ENCODE measurements at places on chromosomes 7 and 10. TPM values are rescaled to one million over a fixed set of nuclear protein-coding genes. Genes with fewer than 3 reads are reported as not detected.

DNA sequence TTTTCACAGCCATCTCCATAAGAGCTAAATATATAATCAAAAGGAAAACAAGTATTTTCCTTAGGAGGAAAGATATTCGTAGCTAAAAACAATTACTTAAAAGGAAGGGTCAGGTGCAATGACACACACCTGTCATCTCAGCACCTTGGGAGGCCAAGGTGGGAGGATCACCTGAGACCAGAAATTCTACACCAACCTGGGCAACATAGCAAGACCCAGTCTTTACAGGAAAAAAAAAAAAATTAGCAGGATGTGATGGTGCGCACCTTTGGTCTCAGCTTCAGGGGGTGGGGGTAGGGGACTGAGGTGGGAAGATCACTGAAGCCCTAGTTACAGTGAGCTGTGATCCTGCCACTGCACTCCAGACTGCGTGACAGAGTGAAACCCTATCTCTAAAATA is 11.9 kb downstream of the TNPO3 start:
- DNase-seq = no peak

The C10orf67 gene
- 0.29 TPM for total RNA-seq

The TAS2R41 gene
- 0.66 TPM for total RNA-seq

DNA sequence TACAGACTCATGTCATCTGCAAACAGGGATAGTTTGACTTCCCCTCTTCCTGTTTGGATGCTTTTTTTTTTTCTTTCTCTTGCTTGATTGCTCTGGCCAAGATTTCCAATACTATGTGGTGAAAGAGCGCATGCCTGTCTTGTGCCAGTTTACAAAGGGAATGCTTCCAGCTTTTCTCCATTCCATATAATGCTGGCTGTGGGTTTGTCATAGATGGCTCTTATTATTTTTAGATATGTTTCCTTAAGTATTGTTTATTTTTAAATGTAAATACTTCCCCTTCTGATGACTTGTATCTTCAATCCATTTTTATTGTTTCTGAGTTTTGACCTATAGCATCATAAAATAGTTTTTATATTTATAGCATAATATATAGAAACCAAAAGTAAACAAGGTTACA is 17.9 kb downstream of the FAM237B start:
- no peak for DNase-seq

DNA sequence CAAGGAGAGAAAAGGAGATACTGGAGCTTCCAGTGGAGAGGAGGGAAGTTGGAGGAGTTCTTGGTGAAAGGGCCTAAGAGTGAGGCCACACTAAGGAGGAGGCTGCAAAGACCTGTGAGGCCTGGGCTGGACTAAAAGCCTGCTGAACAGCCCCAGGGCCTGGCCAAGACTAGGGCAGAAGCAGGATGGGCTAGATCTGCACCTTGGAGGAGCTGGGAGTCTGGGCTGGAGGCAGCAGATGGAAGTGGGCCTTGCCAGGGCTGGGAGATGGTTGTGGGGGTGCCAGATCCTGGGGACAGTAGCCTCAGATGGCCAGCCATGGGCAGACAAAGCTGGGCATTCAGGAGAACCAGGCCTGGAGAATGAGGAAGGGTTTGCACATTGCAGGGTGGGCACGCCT is 6.5 kb upstream of the PURB start:
- DNase-seq = no peak

The CPN1 gene
- total RNA-seq = not detected

DNA sequence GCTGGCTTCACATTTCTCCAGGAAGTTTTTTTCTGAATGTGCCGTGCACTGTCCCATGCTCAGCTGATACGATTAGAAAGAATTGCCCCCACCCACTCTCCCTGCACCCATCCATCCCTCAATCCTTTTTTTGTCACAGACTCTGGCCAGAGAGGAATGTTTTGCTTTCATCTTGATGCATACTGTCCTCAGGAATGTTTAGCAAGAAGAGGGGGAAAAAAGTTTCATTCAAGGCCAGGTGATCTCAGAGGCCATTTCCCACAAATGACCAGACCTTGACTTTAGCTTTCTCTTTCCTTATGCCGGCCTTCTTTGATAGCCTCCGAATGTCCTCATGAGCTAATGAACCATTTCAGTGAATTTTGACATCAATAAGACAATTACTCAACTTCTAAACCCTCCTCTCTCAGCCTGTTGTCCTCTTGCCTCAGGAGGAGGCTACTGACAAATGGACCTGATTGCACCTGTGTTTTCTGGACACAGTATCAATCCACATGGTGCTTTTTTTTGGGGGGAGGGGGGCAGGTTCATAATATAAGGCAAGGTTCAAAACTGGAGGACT is 105.0 kb upstream of the KLF6 start:
- DNase-seq = no peak

DNA sequence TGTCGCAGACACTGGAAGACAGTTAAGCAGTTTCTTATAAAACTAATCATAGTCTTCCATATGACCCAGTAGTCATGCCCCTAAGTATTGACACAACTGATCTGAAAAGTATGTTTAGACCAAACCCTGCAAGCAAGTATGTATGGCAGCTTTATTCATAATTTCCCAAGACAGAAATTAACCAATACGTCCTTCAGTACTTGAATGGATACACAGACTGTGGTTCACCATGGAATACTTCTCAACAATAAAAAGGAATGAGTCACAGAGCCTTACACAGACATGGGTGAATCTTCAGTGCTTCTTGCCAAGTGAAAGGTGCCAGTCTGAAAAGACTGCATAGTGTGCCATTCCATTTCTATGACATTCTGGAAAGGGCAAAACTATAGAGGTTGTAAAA is 50.2 kb upstream of the AKR1E2 start:
- DNase-seq = no peak

DNA sequence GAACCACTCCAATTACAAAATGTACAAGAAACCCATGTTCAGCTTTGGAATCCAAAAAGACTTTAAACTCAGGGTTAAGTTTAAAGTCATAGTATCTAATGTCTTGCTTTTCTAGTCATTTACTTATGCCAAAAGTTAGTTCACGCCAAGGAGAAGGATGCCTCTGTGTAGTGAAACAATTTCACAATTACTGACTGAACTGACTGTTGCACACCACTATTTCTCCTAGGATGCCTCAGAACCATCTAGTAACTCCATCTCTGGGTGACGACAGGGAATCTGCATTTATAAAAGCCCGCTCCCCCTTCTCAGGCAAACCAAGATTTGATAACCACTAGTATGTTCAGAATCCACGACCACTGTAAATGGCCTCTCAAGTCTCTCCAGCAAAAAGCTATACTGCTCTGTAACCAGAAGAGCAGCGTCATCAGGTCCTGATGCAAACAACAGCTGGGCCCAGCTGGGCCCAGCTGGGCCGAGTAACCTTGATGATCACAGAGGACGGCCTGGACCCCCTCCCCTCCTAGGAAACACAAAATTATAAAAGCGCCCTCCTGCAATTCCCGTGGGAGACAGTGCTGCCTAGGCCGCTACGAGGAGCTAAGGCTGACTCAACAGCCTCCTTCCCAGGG is 680 bp upstream of the ADO start:
- DNase-seq = no peak

- no peak for DNase-seq
Measured at GRCh38 chr10:118904286-118904685, 125.2 kb upstream of the NANOS1 start.

DNA sequence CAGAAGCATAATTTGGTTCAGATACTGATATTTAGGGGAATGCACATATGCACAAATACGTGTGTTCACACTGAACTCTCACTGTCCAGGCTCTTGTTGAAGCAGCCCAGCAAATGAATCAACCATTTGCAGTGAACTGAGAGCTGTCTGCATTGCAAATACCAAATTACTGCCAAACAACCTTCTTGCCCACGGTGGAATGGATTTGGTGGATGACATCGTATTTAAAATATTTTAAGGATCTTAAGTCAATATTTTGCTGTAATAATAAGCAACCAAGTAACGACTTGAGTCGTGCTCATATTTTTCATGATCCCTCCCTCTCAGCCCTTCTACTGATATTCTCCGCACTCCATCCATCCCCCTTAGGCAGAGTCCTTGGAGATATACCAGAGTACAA is 107.9 kb upstream of the FEZF1 start:
- no peak for DNase-seq

DNA sequence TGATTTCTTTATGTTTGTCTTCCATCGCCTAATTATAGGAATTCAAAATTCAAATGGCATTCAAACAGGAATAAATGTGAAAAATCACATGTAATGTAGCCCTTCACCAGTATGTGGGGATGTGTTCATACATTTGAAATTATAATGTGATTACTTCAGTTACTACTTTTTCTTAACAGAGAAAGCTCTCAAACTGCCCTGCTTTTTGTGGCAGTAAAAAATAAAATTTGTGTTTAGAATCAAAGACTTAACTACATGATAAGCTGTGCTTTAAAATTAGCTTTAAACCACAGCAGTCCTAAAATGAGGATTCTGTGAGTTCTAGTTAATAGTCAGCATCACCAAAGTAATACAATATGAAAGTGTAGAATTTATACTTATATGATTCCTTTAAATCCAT is 7.8 kb upstream of the HERC4 start:
- no peak for DNase-seq

GRCh38 chr10:119407254-119407777 is 135.2 kb downstream of the RGS10 start:
- DNase-seq = no peak

The LOXL4 gene
- total RNA-seq = 6.9 TPM

- DNase-seq = no peak
Measured at GRCh38 chr10:132942101-132943057, at the start of gene CFAP46. TSS of gene CFAP46 (minus strand) at chr10:132942570. CDS start at chr10:132942484, 86 bp downstream.

DNA sequence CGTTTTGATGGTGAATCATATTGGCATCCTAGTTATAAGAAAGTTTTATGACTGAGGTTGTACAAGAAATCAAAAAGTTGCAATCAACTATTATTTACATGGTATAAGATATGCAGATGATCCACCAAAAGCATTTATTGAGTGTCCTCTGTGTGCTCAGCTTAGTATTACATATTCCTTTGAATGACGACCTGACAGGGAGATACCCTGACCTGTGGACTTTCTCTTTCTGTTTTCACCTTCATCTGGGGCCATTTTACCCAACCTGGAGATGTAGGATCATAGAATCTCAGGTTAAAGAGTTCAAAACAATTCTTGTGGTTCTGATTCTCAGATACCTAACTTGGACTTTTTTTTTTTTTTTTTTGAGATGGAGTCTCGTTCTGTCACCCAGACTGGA is 269.1 kb upstream of the SORCS1 start:
- DNase-seq = no peak

DNA sequence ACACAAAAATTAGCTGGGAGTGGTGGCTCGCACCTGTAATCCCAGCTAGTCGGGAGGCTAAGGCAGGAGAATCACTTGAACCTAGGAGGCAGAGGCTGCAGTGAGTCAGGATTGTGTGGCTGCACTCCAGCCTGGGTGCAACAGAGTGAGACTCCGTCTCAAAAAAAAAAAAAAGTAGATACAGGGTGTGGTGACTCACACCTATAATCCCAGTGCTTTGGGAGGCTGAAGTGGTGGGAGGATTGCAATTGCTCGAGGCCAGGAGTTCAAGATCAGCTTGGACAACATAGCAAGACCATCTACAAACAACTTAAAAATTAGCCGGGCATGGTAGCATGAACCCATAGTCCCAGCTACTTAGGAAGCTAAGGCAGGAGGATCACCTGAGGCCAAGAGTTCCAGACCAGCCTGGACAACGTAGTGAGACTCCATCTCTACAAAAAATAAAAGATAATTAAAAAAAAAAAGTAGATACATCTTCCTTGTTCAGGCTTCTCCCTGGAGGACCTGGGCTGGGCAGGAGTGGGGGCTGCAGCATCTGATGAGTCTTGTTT is 2.0 kb downstream of the MOSPD3 start:
- DNase-seq = no peak

The CLEC5A gene
- total RNA-seq = 3.2 TPM

DNA sequence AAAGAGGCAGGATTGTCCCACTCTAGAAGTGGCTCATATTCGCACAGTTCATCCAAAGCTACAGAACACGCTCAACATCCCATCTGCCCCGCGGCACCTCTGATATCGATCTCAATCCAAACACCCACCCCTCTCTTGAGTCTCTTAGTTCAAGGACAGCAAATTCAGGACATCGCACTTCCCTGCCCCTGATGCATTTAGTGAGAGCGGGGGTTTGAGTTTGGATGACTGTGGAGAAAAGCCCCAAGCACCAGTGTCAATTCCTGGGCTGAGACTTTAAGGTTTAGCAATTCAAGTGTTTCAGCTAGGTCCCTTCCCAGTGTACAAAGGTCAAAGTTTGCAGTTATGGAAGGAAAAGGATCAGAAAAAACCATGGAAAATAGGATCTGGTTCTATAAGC is 166.2 kb downstream of the LYZL1 start:
- no peak for DNase-seq

- DNase-seq = no peak
Measured at GRCh38 chr7:82404094-82404493, 39.5 kb downstream of the CACNA2D1 start.

DNA sequence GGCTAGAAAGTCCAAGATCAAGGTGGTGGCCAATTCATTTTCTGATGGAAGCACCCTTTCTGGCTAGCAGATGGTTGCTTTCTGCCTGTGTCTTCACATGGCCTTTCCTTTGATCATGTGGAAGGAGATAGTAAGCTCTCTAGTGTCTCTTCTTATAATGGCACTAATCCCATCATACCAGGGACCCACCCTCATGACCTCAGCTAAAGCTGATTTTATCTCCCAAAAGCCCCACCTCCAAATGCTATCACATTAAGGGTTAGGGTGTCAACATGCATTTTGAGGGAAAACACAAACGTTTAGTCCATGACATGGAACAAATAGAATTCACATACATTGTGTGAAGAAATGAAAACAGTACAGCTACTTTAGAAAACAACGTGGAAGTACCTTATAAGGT is 100.0 kb downstream of the VPS50 start:
- no peak for DNase-seq

- no peak for DNase-seq
Measured at GRCh38 chr10:70850097-70850496, 34.3 kb downstream of the SGPL1 start.

GRCh38 chr7:94396037-94396431 is 1.3 kb downstream of the COL1A2 start:
- DNase-seq = no peak

DNA sequence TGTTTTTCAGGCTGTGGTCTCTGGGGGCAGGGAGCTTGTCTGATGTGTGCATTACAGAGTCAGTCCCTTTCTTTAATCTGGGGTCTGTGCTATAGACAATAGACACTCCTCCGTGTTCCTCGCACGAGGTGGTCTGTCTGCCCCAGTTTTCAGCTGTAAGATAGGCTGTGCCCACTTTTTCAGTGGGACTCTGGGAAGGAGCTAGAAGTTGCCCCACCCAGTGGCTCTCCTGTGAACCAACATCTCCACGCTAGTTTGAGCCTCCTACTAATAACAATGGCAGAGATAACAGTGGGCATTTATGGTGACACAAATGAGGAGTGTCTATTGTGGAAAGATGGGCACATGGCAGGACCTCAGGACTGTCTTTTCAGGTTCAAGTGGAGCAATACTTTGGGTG is 44.0 kb downstream of the ADRB1 start:
- DNase-seq = no peak

The IGFBP3 gene
- total RNA-seq = 708 TPM

The HABP2 gene
- 0.66 TPM for total RNA-seq

DNA sequence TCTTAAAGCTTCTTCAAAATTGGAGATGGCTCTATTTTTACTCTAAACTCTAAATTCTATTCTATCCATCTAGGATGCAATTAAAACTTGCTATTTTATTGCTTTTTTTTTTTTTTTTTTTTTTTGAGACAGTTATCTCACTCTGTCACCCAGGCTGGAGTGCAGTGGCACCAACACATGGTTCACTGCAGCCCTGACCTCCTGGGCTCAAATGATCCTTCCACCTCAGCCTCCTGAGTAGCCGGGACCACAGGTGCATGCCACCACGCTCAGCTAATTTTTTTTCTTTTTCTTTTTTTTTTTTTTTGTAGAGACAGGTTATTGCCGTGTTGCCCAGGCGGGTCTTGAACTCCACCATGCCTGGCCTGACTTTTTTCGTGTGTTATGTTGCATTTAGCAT is 41.2 kb downstream of the DNAJC1 start:
- DNase-seq = no peak

Data from breast epithelium (tissue), 4 donors.